ENCODE measurements at places on chromosomes 11 and 22.

DNA sequence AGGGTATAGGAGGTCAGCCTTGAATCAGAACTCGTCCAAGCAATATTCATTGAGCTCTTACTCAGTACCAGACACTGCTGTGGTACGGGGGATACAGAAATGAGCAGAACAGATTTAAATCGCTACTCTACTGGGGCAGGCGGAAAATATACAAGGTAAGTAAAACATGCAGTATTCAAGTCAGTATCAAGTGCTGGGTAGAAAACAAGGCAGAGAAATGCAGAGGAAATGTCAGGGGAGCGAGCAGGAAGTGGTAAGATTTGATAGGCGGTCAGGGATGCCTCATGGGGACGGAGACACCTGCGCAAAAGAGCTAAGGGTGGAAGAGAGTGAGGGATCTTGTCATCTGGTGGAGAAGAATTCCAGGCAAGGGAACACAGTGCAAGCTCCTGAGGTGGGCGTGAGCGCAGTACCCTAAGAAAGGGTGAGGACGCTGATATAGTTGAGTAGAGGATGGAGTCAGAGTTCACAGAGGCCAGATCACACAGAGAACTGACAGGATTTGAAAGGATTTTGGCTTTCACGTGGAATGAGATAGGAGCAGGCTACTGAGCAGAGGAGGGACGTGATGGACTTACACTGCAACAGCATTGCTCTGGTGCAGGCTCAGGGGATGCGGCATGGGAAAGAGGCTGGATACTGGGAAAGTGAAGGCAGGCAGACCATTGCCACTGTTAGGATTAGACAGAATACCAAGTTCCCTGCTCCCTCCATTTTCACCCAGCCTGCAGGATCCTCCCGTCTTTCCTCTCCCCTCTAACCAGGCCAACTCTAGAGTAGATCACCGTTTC lies 35.8 kb downstream of the SC5D start:
- no peak for DNase-seq

GRCh38 chr11:35905646-35906276 lies 38.1 kb upstream of the LDLRAD3 start:
- no peak for DNase-seq

DNA sequence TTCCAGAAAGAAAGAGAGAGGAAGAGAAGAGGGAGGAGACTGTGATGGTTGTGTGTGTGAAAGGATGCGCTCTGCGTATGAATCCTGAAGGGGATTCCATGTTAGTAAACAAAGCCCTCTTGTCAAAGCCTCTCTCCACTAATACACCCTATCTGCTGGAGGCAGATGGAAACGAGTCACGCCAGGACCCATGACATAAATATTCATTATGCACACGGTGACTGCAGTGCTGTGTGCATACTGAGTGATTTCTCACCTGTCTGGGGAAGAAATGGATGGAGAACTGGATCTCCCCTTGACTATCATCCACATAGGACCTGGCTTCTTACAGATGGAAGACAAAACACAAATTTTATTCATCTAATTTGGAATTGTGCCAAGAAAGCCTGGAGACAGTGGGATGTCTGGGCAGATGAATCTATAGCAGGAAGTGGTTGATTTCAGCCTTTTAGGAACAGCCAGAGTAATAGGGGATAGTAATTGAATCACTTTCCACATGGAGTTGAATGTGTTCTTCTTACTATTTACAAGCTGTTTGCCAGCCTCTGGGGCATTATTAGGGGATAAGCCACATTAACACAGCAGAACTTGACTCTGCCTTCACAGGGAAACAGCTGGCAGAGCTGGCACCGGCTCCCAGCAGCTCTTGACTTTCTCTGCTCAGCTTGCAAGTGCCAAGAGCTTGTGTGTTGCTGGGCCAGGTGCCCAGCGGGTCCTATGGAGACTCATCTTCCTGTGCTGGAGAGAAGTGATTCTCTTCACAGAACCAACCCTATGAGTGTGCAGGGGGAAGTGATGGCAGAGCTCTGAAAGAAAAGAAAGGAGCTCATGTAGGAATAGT lies 9.0 kb downstream of the MTNR1B start:
- no peak for DNase-seq

GRCh38 chr11:22792497-22792896 lies 37.1 kb downstream of the SVIP start:
- DNase-seq: no peak

GRCh38 chr11:119520966-119521365 lies 98.0 kb upstream of the THY1 start:
- no peak for DNase-seq

DNA sequence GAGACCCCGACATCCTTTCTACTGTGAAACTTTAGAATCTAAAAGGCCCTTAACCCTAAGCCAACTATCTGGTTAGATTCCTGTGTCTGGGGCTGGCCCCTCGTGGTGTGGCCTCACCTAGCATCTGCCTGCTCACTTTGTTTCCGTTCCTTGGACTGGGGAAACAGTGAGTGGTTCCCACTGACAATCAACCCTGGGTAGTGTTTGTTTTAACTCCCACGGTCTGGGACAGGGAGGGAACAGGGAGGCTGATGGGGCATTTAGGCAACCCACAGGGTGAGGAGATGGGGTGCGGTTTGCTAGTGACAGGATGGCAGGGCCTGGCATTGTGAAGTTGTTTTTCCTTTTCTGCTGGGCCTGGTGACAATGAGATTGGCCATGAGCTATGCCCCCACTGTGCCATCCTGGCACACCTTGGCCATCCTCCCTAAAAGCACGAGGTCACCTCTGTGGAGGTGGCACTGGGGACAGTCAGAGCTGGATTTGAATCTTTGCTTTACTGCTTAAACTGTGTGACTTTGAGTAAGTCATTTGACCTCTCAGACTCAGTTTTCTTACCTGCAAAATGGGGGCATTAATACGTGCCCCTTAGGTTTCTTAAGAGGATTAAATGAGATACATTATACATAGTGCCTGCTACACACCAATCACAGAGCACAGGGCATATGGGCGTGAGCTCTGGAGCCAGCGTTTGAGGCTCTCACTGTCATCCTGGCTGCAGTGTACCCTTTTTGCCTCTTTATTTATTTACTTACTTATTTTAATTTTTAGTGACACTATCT lies 31.4 kb downstream of the CHRDL2 start:
- no peak for DNase-seq

- no peak for DNase-seq
Observed at GRCh38 chr11:130834886-130835285, 81.4 kb downstream of the SNX19 start.

DNA sequence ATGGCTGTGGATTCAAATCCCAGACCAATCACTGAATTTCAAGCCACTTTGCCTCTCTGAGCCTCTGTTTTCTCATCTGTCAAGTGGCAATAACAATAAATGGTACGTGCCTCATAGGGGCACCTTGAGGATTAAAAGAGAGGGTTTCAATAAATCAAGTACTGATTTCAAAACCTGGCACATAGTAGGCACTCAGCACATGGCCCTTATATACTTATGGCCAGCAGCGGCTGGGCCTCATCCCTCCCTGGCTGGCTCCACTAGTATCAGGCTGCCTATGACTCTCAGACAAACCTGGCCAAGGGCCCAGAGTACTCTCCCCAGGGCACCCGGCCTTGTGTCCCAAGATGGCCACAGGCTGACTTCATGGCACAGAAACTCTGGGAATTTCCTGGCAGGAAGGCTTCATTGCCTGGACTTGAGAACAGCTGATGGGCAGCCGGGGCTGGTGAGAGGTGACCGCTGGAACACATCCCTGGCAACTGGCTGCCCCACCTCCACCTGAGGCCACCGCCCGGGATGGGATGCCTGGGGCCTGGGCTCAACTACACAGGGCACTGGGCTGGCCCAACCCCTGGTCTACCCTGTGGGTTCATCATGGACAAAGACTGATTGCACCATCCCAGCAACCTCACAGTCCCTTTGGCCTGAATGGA lies 3.4 kb downstream of the FADS3 start:
- no peak for DNase-seq

- DNase-seq: no peak
Observed at GRCh38 chr22:48842976-48843375, 984.7 kb downstream of the BRD1 start.

DNA sequence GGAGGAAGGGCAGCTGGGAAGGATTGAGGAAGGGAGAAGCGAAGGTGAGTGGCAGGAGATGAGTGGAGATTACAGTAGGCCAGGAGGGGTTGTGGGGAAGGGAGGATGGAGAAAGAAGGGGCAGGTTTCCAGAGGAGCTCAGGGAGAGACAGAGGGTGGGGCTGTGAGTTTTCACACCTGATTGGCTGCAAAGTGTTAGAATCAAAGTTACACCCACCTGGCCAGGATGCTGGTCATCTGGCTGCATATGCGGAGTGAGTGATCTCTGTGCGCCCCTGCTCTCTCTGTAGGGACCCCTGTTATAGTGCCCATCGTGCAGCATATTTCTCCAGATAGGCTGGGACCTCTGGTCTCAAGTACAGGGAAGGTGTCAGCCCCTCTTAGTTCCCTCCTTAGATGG lies 18.3 kb downstream of the AMPD3 start:
- DNase-seq: no peak

All from CD8-positive, alpha-beta memory T cell (primary cell).